Colonic mucosa (tissue), 4 donors: ENCODE measurements at places on chromosomes 12 and 14.

GRCh38 chr12:109432842-109433304, 44.2 kb downstream of the KCTD10 start:
- peak; percentile 96 for DNase-seq

DNA sequence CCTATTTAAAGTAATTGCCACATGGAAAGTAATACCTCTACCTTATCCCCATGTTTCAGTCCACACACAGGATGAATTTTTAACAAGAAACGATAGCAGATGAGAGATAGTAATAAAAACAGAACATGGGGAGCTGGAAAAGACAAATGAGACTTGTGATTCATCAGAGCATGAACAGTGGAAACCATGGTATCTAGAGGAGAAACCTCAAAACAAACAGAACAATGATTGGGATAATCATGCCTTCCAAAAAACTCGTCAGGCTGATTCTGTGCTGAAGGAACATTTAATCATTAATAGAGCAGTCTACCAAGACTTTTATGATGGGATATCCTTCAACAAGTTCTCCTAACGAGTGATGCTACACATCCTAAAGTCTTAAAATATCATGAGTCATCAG, 1390.7 kb downstream of the FSCB start:
- no peak for DNase-seq

GRCh38 chr14:78129375-78129774, 40.8 kb upstream of the NRXN3 start:
- no peak for DNase-seq

GRCh38 chr12:76356071-76356470, 7.9 kb upstream of the BBS10 start:
- no peak for DNase-seq
